Activated effector memory CD4-positive, alpha-beta T cell treated with anti-CD3 and anti-CD28 coated beads, Interleukin-2, amount 50 U/mL, for 16 hours (primary cell): ENCODE measurements at places on chromosomes 2 and 18.

DNA sequence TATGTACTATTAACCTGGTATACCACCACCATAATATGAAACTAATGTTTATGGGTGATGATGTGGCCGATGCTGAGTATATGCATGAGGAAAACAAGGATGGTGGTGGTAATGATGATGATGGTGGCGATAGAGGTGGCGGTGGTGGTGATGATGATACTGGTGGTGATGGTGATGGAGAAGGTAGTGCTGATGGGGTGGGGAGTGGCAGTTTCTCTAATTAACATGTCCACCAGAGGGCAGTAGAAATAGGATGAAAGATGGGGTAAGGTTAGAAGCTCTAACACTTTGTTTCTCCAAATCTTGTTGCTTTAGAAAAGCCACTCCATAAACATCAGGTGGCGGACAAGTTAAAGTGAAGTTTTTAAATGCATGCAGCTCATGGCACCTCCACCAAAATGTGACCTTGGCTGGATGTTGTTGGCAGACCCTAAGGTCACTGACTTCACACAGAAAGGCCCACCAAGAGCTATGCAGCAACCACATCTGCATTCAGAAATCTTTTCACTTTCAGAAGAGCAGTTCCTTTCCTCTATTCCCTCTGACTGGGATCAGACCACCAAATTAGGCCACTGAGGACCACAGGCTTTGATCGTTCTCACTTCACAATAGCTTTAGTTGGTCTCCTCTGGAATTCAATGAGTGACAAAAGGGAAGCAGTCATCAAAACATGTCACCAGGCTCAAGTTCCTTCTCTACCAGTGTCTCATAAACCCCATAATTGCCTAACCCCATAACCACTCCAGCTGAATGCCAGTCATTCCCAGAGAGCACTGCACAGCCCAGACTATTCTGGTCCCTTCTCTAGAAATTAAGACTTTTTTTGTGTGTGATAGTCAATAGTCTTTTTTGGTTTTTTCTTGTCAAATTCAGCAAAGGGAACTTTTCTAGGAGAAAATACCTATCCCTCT lies 7.5 kb upstream of the BCL11A start:
- DNase-seq = no peak

DNA sequence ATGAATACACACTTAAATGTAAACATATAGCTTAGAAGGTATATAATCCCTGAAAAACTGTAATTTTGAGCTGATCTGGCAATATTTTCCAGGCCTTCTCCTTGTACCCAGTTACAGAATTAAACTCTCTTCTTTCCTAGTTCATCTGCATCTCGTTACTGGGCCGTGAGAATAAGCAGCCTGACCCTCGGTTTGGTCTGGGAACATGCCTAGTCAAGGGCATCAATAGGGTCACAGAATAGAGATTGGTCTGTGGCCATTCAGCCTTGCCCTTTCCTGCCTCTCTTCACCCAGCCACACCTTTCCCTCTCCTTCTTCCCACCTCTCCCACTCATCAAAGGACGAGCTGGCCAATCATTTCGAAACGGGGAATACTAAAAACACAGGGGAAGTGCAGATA lies 27.3 kb downstream of the SULT1C2 start:
- no peak for DNase-seq

DNA sequence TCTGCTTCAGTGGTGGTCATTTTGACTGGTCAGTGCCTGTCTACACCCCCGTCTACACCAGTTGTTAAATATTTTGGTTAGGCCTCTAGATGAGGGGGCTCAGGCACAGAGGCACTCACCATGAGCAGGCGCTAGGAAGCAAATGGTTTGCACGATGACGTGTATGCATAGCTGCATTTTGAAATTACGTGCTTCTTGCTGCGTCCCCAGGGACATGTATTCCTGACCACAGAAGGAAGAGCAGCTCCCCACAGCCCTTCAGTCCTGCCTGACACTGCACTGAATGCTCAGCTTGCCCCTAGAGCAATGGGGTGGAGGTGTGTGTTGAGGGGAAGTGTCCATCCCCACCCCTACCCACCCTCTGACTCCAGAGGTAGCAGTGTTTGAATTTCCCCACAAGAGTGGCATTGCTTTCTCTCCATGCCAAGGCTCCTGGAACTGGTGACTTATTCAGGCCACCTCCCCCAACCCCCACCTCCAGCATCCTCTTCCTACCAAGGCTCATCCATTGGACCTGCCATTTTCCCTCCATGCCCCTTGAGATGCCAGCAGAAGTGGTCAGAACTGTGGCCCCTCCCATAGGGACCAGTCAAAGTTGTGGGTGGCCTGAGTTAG lies 11.4 kb upstream of the ZAP70 start:
- DNase-seq = no peak

DNA sequence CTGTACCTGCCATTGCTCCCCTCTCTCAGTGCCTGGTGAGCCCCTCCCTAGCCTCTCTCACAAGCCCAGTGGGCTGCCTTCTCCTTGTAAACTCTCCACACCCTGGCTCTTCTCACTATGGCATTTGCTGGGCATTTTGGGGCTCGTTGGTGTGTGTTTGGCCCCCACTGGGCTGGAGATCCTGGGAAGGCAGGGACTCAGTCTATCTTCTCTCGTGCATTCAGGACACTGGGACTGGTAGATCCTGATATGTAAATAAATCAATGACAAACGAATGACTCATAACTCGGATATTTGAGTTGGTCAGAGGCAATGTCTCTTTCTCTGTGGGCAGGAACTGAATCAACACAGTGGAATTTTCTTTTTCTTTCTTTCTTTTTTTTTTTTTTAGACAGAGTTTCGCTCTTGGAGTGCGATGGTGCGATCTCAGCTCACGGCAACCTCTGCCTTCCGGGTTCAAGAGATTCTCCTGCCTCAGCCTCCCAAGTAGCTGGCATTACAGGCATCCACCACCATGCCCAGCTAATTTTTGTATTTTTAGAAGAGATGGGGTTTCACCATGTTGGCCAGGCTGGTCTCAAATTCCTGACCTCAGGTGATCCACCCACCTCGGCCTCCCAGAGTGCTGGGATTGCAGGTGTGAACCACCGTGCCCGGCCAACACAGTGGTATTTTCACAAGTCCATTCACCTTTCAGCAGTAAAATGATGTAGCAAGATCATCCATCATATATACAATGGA lies 144.6 kb upstream of the SPRED2 start:
- no peak for DNase-seq

GRCh38 chr2:209757163-209757562 lies 14.5 kb upstream of the UNC80 start:
- DNase-seq = no peak

GRCh38 chr2:162333968-162334367 lies 10.0 kb upstream of the GCA start:
- DNase-seq = peak; percentile 67

- no peak for DNase-seq
Observed at GRCh38 chr2:112646102-112646719, 472 bp downstream of the SLC20A1 start.

DNA sequence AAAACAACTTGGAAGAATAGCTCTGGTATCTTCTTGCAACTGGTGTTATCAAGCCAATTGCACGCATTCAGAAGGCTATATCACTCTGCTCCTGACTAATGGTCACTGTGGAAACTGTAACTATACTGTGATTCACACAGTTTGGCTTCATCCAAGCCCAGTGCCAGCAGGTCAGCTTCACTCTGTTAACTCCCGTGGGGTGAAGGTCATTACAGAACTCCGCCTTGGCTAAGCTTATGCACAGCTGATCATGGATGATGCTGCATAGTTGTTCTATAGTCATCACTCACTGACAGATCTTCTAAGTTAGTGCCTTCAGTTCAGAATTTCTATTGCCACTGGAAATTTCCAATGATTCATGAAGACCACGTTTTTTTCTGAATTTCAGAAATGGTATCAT lies 497.2 kb upstream of the NETO1 start:
- DNase-seq = no peak

DNA sequence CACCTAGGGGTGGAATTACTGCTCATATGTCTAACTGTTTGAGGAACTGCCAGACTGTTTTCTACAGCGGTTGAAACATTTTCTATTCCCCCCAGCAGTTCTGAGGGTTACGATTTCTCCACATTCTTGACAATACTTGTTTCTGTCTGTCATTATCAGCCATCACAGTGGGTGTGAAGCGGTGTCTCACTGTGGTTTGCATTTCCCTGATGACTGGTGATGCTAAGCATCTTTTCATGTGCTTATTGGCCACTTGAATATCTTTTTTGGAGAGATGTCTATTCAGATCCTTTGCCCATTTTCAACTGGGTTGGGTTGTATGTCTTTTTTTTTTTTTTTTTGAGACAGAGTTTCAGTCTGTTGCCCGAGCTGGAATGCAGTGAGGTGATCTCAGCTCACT lies 63.0 kb downstream of the ADNP2 start:
- DNase-seq = no peak

GRCh38 chr2:108922141-108922915 lies 66.7 kb downstream of the EDAR start:
- peak; percentile 59 for DNase-seq

DNA sequence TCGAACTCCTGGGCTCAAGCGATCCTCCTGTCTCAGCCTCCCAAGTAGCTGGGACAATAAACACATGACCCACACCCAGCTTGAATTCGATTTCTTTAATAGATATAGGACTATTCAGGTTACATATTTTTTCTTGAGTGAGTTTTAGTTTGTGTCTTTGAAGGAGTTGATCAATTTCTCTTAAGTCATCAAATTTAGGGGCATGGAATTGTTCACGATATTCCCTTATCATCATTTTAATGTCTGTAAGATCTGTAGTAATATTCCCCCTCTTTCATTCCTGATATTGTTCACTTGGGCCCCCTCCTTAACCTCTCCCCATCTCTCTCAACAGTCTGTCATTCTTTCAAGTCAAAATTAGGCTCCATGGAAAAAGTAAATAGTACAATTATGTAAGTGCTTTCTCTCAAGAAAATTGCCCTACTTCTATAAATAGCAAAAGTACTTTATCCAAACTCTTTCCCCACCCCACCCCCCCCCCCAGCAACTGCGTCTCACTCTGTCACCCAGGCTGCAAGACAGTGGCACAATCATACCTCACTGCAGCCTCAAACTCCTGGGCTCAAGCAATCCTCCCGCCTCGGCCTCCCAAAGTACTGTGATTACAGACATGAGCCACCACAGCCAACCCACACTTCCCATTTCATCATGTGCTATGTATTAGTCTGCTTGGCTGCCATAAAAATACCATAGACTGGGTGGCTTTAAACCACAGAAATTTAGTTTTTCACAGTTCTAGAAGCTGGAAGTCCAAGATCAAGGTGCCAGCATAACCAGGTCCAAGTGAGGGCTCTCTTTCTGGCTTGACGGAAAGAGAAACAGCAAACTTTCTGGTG lies 20.1 kb downstream of the WDR33 start:
- DNase-seq = no peak

GRCh38 chr2:237281836-237282306 lies 132.1 kb downstream of the COL6A3 start:
- no peak for DNase-seq
